ENCODE measurements at places on chromosomes 3 and 15. TPM values are rescaled to one million over a fixed set of nuclear protein-coding genes. Genes with fewer than 3 reads are reported as not detected.

Gene CLDN16
- total RNA-seq: not detected

Gene CHDH
- total RNA-seq: 3.3 TPM

Gene GRAMD1C
- 0.47 TPM for total RNA-seq

Gene NR1I2
- not detected for total RNA-seq

Gene PRRT3
- total RNA-seq: 1.7 TPM

Gene RGMA
- total RNA-seq: 0.17 TPM
